ENCODE measurements at places on chromosomes 2 and 18.

GRCh38 chr2:142865924-142866323 is 11.5 kb upstream of the KYNU start:
- DNase-seq = no peak

DNA sequence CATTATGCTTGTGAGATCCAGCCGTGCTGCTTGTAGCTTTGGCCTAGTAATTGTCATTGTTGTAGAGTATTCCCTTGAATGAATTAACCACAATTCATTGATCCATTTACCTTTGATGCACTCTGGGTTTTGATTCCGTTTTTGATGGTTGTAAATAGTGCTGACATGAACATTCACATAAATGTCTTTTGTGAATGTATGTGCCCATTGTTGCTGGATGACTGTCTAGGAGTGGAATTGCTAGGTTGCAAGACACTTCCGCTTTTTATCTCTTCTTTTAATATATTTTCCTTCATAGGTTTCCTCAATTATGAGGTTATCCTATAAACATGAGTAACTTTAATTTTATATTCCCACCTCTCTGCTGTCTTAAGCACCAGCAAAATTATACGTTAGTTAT is 104.8 kb upstream of the CCDC68 start:
- DNase-seq = no peak

GRCh38 chr2:28526527-28527132 is 30.8 kb downstream of the PLB1 start:
- DNase-seq = no peak

- DNase-seq = no peak
Measured at GRCh38 chr2:32558492-32558891, 69.4 kb upstream of the TTC27 start.

GRCh38 chr2:168241208-168241607 is 6.2 kb downstream of the STK39 start:
- no peak for DNase-seq

GRCh38 chr2:43225788-43226557 is 433 bp downstream of the ZFP36L2 start:
- peak; percentile 55 for DNase-seq

DNA sequence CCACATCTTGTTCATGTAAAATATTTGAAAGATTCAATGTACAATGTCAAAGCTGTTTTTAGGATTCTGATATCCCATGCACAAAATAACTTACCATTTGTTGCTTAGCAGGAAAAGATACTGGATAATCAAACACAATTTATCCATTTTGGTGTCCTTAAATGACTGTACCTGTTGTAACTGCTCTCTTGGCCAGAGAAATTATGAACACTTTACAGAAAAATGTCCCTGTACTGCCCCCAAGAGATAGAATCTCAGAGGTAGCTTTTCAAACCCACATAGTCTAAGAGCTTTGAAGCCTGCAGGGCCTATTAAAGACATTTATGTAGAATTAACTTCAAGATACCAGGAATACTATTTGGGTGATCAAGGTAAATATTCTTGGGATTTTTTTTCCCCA is 12.2 kb upstream of the ME2 start:
- no peak for DNase-seq

DNA sequence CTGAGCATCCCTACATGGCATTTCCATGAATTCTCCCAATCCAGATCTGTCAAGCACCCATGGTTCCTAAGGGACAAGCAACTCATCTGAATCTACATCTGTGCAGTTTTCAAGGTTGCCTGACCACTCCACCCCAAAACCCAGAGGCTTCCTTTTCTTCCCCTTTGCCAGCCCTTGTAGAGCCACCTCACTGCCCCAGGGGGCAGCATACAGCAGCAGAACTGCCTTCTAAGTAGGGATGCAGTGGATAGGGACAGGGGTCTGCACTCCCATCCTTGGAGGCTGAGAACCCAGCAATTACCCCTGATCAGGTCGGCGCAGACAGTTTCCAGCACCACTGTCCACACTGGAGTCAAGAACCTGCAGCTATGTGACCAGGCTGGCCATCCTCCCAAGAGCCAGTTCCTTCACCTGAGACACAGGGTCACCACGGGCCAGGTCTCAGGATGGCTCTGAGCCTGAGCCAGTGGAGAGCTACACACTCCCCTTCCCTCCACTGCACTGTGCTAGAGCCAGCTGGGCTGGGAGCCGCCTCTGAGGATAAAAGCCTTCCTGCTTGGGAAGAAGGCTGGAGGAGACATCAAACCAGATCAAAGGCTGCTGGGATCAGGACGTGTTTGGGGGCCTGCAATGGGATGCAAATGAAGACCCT is 283.1 kb downstream of the CELF4 start:
- no peak for DNase-seq

- DNase-seq = no peak
Measured at GRCh38 chr2:217307023-217307422, 447.2 kb upstream of the TNP1 start.

DNA sequence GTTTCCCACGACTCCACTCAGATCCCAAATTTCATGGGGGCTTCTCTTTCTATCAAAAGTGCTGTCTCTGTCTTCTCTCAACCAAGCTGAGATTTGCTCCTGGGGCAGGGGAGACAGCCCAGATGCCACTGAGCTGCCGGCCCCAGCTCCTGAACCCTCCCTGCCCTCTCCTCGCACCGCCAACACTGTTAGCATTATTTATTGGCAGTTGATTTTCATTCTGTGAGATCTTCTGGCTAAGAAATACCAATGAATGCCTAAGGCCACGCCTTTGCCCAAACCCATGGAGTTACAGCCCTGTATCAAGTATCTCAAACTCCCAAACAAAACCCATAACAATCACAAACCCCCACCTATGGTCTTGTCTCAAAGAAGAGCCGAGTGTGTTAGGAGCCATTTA is 153.0 kb upstream of the TWIST2 start:
- no peak for DNase-seq

DNA sequence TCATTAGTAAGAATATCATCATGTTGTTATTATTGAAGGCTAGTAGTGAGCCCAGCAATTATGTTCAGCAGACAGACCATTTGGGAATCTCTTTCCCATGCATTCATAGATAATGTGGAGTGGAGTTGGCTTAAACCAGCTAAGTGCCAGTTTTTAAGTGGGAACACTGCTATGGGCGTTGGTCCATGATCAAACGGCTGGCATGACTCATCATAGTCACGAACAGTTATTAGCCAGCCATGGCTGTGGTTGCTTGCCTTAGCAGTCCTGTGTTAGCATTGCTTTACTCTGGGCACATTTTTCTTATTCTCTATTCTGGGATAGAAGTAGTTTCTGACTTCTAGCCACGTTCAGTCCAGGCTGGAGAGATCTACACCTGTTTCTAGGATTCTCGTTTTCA is 17.7 kb downstream of the EIF4E2 start:
- no peak for DNase-seq

DNA sequence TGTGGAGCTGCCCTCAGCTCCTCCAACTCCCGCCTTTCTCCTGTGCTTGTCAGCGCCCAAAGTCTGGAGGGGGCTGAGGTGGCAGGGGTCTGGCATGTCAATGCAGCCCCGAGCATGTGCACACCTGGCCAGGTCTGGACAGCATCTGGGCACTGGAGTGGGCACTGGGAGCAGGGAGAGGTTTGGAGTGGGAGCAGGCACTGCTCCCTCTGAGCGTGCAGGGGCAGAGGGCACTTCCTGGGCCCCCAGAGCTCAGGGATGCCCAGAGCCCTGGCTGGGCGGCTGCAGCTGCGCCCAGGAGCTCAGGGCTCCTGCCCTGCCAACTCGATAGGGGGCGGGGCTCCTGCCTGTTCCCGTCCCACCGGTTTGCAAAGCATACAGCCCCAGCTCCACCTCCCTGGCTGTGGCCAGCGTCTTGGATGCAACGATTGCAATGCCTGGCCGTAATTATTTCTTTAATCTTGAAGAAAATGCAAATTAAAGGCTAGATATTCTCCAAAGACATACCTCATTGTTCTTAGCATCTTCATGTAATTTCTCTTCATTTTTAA is 57.4 kb upstream of the LDAH start:
- no peak for DNase-seq

DNA sequence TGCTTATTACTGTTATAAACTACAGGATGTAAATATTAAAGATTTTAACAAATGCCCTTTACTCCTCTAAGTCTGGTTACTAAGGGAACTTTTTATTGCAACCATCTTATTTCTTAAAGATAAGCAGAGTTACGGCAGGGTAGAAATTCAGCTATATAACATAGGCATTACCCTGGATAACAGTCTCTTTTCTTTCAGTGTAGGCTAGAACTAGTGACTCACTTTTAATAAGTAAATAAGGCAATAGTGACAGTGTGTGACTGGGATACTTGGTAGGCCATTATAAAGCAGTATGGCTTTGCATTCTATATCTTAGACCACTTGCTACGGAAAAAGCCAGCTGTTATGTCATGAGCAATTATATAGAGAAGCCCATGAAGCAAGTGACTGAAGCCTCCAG is 1041.0 kb upstream of the NRXN1 start:
- DNase-seq = no peak

DNA sequence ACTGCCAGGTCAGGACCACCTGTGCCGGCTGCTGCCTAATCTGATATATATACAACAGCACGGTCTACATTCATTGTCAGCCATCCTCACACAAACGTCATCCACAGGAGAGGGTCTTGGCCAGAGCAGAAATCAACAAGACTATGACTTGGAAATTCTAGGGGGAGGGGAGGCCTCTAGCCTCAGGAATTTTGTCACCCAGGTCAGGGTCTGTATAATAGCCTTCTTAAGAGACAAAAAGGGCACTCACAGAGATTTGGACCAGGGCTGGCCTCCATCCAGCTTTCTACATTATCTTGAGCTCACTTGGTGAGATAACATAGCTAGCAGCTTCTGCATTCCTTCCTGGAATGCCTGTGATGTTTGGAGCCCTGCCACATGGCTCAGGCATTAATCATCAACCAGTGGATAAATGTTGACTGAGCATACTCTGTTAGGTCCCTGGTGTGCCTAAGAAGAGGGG is 50.4 kb upstream of the CTIF start:
- no peak for DNase-seq

GRCh38 chr2:241298673-241299072 is 16.8 kb downstream of the HDLBP start:
- DNase-seq = no peak

DNA sequence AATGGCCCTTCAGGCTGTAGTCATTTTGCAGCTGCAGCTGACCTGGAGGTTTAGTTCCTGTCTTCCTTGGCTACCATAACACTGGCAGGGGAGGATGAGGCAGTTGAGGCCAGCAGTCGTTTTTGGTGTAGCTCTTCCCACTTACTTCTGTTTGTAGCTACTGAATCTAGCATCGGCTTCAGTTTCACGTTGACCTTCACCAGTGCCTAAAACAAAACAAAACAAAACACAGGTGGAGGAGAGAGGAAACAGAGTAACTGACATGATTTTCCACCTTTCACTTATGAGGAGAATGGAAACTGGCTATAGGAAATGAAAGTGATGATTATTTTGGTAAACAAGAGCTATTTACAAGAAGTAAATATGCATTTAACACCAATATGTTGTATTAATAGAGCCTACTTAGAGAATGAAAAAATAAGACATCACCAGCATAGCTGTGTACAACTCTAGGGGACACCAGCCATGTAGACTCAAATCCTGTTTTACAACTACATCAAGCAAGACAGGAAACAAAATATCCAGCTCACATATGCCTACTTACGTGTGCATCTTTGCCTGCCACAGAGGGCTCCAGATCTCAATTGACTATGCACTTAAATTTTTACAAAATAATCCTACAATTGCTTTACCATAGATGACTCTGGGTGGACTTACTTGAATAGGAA is 236.9 kb downstream of the AGPS start:
- no peak for DNase-seq

- no peak for DNase-seq
Measured at GRCh38 chr2:64205415-64205814, 61.2 kb upstream of the PELI1 start.

- no peak for DNase-seq
Measured at GRCh38 chr18:3211236-3211992, 8.4 kb downstream of the MYOM1 start.

GRCh38 chr2:130987519-130988425 is 105.5 kb downstream of the FAM168B start:
- no peak for DNase-seq

- DNase-seq = no peak
Measured at GRCh38 chr2:54936766-54937165, 113.5 kb downstream of the RTN4 start.

GRCh38 chr18:42437646-42438045 is 482.6 kb downstream of the PIK3C3 start:
- no peak for DNase-seq

DNA sequence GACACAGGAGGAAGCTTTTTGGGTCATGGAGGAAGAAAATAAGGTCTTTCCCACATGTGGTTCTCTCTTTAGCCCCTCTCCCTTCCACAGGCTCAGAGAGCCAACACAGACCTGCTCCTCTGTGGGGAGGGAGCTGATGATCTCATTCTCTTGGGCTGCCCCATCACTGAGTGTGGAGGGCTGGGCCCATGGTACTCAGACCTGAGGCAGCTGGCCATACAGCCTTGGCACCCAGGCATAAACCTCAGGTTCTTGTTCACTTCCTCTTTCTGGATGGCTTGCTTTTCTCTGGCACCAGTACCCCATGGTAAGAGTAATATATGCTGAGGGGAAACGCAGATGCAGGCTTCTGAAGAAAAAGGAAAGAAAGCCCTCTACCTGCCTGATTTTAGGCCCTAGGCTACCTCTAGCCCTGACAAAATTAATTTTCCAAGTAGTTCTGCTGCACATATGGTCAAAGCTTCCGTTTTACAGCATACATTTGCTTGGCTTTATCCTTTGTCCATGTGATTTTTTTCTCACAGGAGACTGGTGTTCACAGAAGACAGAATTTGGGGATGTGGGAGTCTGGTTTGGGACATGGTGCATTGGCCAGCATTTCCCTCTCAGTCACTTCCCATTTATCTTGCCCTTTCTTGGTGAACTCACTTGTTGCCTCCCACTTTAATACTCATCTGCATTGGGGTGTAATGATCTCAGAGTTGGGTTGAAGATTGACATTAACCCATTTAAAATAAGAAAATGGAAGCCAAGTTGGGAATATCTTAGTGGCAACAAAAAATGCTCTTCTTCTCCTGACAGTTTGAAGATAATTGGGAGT is 11.1 kb downstream of the DHRS9 start:
- DNase-seq = no peak

DNA sequence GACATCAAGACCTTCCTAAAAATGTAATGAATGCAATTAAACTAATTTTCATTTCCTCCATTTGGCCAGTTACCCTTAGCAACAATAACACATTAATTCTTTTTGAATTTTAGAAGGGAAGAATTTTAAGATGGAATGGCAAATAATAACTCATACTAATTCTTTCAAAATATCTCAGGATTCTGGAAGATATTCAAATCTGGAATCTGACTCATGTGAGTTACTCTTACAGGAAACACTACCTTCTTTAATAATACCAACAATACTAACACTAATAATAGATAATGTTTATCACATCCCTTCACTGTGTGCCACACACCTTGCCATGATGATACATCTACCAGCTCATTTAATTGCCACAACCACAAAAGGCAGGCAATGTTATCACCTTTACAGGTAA is 46.4 kb downstream of the ZNF521 start:
- DNase-seq = no peak

- peak; percentile 31 for DNase-seq
Measured at GRCh38 chr2:239369631-239370161, 31.1 kb downstream of the HDAC4 start.

GRCh38 chr2:35803126-35803525 is 552.5 kb upstream of the CRIM1 start:
- DNase-seq = no peak

Measured in stimulated activated CD8-positive, alpha-beta memory T cell treated with anti-CD3 and anti-CD28 coated beads, Interleukin-4, amount 100 ng/mL, for 4 hours (primary cell).